ENCODE measurements at places on chromosomes 7 and 10. TPM values are rescaled to one million over a fixed set of nuclear protein-coding genes. Genes with fewer than 3 reads are reported as not detected.

DNA sequence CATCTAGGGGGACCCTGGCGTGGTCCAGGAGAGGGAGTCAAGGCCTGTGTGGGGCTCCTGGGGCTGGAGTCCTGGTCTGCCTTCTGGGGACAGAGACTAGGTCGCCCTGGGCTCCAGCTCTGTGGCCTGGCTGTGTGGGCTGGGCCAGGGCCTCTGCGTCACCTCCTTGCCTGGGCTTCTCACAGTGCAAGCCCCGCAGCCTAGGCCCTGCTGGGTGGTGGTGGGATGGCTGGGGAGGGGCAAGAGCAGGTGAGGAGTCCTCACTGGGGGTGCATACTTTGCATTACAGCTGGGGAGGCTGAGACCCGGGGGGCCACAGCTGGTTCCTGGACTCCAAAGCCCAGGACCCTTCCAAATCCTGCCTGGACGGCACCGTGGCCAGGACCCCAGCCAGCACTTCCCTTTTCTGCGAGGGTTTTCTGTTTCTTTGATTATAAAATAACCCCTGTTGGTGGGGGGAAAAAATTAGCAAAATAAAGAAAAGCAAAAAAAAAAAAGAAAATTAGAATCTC, 23.5 kb downstream of the PWWP2B start:
- no peak for DNase-seq

GRCh38 chr7:140539461-140539860, 60.2 kb upstream of the MKRN1 start:
- no peak for DNase-seq

DNA sequence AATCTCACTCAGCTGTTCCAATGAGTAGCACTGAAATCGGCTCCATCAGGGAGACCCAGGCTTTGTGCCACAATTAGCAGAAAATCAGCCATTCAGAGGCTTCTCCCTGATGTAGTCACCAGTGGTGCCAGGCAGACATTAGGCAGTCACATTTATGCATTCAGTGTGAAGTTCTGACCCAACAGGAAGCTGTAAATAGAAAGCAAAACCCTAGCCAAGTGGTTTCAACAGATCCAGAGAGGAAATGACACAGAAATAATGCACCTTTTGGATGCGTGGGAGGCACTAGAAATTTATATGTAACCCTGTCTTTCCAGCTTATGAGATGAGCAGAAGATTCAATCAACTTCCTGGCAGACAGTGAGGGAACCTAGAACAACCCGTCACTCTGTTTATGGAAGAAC, 186.4 kb downstream of the PDE1C start:
- peak; percentile 21 for DNase-seq

- no peak for DNase-seq
These were observed 185.7 kb upstream of the AUTS2 start for GRCh38 chr7:69412331-69413146.

- peak; percentile 41 for DNase-seq
These were observed 429.7 kb downstream of the ARL4A start for GRCh38 chr7:13117103-13117502.

Gene FAM237B
- not detected for total RNA-seq
